ENCODE measurements at places on chromosomes 2 and 18.
A peak's percentile ranks its signal among the peaks of the same experiment; 100 is the strongest.

DNA sequence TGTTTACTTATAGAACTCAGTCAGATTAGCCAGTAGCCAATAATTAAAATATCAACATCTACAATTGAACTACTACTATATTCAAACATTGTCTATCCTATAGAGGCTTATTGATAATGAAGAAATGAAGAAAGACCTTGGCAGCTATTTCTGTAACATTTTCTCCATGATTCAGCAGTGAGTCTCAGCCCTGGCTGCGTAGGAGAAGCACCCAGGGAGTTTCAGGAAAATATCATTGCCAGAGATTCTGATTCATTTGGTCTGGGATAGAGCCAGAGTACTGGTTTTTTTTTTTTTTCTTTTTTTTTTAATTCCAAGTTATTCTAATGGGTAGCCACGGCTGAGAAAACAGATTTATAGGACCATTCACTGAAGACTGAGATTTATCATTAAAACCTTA, 404.8 kb downstream of the TXNL1 start:
- no peak for DNase-seq

GRCh38 chr2:104405623-104406022, 448.3 kb upstream of the POU3F3 start:
- no peak for DNase-seq

DNA sequence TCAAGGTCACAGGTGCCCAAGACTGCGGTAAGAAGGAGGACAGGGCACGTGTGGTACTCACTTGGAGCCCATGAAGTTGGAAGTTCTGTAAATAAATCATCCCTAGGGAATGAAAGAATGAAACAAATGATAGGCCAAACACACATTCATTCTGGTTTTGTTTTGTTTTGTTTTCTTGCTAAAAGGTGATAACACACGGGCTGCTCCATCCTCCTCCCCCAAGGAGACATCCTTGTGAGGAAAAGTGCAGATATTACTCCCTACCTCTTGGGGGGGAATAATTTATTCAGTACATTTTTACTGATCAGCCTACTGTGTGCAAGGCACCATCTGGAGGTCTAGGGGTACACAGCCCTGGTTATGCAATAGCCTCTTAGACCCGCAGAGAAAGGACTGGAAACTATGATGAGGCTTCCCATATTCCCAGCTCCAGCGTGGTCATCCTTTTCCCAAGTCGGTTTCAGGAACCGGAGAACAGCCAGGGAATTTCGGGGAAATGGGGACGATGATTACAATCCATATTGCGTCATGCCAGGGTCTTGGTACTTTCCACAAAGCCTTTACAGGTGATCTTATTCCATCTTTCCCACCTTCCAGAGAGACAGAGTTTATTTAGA, 6.3 kb downstream of the RAX start:
- DNase-seq = no peak

- no peak for DNase-seq
Observed at GRCh38 chr2:188319838-188320237, 28.2 kb downstream of the GULP1 start.

DNA sequence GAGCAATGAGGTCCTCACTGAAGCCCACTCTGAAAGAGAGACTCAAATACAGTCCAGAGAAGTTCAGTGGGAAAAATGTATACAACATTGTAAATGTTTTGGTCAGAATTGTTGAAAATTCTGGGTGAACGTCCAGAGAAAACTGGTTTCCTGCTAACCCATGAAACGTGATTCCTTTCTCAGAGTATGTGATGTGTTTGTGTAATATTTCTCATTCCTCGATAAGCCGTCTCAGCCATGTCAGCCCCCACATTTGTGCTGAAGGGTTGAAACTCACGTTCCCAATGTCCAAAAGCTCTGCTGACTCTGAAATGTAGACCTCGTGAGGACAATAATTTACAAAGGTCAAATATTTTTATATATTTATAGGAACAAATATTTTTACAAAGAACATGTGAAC, 51.6 kb downstream of the BMP10 start:
- DNase-seq = no peak

DNA sequence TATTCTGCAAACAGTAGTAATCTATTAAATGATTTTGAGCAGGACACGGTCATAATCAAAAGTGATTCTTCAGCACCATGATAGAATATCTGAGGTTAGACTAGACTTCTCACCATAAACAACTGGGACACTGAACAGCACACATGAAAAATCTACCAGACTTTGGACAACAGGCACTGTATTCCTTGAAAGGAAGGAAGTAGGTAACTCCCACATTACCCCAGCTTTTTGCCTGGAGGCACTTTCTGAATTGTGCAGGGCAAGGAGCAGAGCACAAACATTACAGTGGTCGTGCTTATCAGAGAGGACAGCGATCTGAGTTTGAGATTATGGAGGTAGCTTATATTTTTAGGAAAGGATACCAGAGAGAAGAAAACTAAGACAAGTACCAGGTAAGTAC, 25.3 kb upstream of the IL1RL1 start:
- no peak for DNase-seq

DNA sequence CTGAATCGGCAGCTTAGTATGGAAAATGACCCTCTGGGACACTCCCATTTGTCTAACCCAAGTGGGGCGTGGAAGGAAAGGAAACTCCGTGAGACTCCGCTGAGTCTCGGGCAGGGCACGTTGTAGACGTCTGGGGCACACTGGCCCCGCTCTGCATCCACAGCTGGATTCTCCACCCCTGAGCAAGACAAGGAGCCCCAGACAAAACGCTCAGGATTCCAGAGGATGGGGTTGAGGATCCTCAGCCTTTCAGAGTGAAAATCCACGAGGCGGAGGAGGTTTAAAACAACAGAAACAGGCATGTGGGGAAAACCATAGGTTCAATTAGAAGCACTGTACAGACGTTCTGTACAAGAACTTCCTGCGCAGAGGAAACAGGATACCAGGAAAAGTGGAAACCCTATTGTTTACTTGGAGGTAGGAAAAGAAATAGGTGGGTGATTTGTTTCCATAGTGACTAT, 124.9 kb upstream of the ZNF236 start:
- DNase-seq = no peak

DNA sequence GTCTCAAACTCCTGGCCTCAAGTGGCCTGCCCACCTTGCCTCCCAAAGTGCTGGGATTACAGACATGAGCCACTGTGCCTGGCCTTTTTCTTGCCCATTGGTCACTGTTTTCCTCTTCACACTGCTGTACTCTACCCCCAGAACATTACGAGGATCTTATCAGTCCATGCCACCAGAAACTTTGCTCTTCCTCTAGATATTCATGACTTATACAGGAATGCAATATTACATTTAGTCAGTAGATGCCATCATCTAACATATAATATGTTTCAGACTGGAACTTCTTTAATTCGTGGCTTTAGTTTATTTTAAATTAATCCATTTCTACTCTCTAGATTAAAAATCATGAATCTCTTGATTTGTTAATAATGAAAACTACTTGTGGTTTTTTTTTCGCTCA, 135.5 kb downstream of the COMMD1 start:
- no peak for DNase-seq

DNA sequence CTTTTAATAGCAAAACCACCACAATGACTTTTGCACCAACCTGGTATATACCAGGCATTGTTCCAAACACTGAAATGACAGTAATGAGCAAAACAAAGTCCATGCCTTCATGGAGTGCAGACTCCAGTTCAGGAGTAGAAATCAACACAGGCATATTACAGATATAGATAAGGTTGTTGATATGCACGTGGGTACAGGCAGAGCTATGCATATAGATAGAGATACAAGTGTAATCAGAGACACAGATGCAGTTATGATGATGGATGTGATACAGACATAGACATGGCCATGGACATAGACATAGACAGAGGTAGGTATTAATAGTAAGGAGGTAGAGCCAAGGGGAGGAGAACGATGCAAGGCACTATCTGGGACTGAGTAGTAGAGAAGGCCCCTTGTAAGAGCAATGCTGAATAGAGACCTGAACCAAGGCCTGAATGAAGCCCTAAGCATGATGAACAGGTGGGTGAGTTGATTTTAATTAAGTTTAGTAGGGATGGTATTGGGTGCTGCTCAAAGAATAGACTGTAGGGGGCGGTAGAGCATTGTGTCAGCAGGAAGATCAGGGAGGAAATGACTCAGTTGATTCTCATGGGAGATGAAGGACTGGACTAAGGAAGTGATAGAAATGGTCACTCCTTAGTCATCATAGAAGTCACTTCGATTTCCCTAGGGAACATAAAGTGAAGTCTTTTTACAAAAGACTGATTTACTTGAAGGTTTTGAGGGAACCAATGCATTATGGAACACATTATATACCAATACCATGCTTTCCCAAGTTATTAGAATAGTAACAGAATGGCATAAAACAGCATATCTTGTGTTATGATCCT, 39.4 kb downstream of the CMPK2 start:
- peak; percentile 55 for DNase-seq

GRCh38 chr2:182593394-182593975, 122.6 kb upstream of the DNAJC10 start:
- DNase-seq = no peak

DNA sequence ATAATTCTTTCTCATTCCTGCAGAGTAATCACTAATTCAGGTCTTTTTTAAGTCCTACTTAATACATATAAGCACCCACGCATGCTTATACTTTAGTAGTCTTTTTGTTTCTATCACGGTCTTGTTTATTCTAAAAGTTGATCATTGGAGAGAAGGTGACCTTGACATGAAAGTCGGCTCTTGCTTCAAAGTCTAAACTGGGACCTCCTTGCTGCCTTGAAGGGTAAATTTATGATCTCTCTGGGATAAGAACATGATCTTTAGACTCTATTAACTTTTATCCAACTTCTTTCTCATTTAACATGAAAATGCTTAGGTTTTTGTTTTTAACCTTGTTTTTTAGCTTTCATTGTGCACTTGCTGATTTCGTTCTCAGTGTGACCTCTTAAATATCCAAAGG, 792.3 kb downstream of the DPP10 start:
- no peak for DNase-seq

GRCh38 chr2:127678531-127678930, 3.2 kb upstream of the LIMS2 start:
- DNase-seq = no peak

GRCh38 chr2:24515335-24515734, 24.3 kb downstream of the NCOA1 start:
- no peak for DNase-seq

DNA sequence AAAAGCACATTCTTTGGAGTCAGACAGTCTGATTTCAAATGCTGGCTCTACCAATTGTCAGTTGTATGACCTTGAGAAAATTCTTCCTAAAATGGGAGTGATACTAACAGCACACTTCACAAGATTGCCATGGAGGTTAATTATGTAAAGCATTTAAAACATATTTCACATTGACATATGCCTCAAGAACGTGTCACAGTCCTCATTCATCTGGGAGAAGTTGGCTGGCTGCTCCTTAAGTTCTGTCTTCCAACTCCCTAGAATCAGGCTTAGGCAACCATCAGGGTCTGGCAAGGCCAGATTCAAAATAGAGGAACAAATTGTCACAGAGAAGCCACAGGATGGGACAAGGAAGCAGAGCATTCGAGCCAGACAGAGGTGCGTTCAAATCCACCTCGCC, 228.0 kb upstream of the RND3 start:
- no peak for DNase-seq

DNA sequence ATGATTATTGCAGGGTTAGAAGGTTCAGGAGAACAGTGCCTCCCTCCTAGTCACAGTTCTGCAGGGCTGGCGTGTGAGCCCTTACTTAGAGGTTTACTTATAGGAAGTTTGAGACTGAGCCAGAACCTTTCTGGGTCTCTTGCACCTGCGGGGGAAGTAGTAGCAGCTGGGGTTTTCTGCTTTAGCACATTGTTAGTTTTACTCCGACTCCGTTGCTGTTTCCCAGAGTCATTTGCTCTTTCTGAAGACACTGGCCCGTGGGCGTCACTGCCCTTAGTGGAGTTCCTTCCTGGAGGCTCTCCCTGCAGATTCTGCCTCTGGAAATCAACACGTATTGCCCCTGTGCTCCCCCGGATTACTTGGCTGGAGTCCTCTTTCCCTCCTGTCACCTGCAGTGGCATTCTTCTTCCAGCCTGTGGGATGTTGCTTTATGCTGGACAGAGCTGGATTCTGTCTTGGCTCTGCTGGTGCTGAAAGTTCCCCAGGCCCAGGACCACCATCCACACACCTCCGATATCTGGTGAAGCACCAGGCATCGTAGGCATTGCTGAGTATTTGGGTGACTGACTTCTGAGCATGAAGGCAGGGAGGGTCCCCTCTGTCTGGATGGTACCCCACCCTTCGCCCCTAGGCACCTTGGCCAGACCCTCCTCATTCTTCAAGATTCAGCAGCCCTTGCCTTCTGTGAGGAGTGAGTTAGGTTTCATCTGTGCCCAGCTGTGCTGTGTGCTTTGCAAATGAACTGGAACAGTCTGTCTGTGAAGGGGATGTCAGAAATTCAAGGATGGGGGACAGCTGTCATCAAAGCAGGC, 51.7 kb downstream of the AGAP1 start:
- no peak for DNase-seq

GRCh38 chr18:7585276-7585670, 18.2 kb downstream of the PTPRM start:
- DNase-seq = no peak

GRCh38 chr2:67225287-67225973, 171.7 kb upstream of the ETAA1 start:
- DNase-seq = no peak

Measured in stimulated activated CD4-positive, alpha-beta T cell treated with anti-CD3 and anti-CD28 coated beads, Interleukin-4, amount 100 ng/mL, for 48 hours (primary cell).